Activated naive CD8-positive, alpha-beta T cell treated with anti-CD3 and anti-CD28 coated beads, Interleukin-2, amount 10 ng/mL, durations not matched to agents 7 days and 5 days (primary cell): ENCODE measurements at places on chromosomes 12 and 14. TPM values are rescaled to one million over a fixed set of nuclear protein-coding genes. Genes with fewer than 3 reads are reported as not detected.

NPFF gene
- total RNA-seq, result not detected

ASPG gene
- not detected for total RNA-seq

DNA sequence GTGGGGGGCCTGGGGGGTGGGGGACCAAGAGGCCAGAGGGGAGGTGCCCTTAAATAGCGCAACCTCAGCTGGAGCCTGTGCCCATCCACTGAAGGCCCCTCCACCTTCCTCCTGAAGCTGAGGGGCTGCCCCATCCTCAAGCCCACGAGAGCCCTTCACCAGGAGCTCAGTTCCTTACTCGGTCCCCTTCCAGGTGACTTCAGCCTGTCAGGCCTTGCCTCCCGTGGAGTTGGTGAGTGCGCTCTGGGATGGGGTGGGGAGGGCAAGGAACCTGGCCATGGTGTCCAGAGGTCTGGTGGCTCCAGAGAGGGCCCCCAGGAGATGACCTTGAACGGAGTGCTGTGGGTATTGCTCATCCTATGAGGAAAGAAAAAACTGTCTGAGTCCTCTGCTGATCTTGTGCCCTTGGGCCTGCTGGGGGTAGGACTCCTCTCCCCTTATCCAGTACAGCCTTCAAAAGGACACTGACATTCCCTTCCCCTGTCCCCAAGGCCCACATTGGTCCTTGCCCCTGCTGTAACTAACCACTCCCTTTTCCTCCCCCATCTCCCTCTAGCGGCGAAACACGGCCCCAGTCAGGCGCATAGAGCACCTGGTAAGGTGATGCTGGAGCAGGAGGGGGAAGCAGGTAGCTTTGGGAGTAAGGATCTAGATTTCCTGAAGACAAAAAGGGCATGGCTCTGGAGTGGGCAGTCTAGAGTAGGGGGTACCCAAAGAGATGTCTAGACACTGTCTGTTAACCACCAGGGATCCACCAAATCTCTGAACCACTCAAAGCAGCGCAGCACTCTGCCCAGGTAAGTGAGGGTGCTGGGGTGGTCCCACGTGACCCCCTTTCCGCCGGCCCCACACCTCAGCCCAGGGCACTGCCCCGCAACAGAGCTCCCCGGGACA, 3.6 kb downstream of the TNS2 start:
- peak; percentile 57 for DNase-seq
- no peaks in the 10 kb centered on the region for H3K36me3 ChIP-seq
- H3K4me3 ChIP-seq, result peak overlapping the region; percentile 91
- H3K4me1 ChIP-seq, result peaks cover 14% of the 10 kb centered on the region

DNA sequence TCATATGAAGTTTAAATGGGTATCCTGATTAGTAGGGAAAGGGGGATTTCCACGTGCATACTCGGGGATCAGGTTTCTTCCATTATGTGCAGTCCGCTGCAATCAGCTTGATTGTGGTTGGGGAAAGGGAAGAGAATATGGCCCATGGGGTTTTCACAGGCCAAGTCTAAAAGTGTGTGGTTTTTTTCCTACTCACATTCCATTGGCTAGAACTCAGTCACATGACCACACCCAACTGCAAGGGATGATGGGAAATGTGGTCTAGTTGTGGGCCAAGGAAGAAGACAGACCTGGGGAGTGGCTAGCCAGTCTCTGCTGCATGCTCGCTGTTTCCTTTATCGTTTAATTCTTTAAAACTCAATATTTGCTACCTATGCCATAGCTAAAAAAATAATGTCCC, 105.1 kb downstream of the PRIMA1 start:
- H3K27me3 ChIP-seq, result peaks cover 24% of the 10 kb centered on the region
- H3K4me1 ChIP-seq, result no peaks in the 10 kb centered on the region
- no peak overlapping the region for H3K4me3 ChIP-seq
- DNase-seq, result no peak

GRCh38 chr14:71339650-71340415, 432.6 kb downstream of the PCNX1 start:
- peaks cover 39% of the 10 kb centered on the region for H3K36me3 ChIP-seq
- no peak for DNase-seq
- peaks cover 9% of the 10 kb centered on the region for H3K4me1 ChIP-seq
- no peak overlapping the region for H3K4me3 ChIP-seq
- H3K27ac ChIP-seq, result no peak overlapping the region

GRCh38 chr14:99619835-99620834, 16.1 kb upstream of the CCDC85C start:
- H3K27ac ChIP-seq, result no peak overlapping the region
- no peaks in the 10 kb centered on the region for H3K36me3 ChIP-seq

GRCh38 chr12:14007639-14008038, 26.2 kb upstream of the GRIN2B start:
- no peaks in the 10 kb centered on the region for H3K36me3 ChIP-seq
- no peaks in the 10 kb centered on the region for H3K4me1 ChIP-seq
- no peak for DNase-seq
